Stimulated activated CD4-positive, alpha-beta T cell treated with anti-CD3 and anti-CD28 coated beads, TNF-alpha, amount 100 ng/mL, for 1 hour (primary cell): ENCODE measurements at places on chromosomes 1 and 21.

DNA sequence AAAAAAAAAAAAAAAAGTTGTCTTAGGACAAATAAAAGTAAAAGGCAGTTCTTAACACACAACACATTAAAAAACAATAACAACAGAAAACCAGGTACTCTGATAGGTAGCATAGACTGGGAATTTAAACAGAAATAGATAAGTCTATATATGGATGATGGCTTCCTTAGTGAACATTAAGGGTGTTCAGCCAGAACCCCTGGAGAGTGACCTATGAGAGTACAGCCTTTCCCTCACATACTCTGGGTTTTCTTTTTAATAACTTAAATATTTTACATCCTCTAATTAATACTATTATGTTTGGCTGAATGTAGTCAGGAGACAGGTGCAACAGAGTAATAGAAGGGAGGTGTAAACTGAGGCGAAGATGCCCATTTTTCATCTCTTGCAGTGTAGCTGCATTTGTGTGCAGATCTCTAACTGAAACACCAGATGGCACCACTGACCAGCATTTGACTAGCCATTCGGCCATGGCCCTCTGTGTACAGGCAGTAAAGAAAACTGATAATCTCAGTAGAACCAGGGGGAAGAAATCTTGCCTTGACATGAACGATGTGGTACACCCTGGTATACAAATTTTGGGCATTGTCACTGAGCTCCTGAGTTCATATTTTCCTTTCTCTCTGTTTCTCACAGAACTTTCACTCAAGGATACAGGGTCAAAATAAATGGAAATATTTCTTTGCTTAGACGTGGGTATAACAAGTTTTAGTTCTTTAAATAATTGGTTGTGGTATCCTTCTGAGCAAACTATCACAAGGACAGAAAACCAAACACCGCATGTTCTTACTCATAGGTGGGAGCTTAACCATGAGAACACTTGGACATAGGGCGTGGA, 7.6 kb downstream of the TTF2 start:
- DNase-seq = no peak

GRCh38 chr1:168607872-168608428, 31.5 kb downstream of the XCL1 start:
- no peak for DNase-seq

- DNase-seq = no peak
These were observed 44.2 kb downstream of the DISC1 start for GRCh38 chr1:231670755-231671154.

- DNase-seq = no peak
These were observed 204.1 kb downstream of the GABPA start for GRCh38 chr21:25938658-25939395.

DNA sequence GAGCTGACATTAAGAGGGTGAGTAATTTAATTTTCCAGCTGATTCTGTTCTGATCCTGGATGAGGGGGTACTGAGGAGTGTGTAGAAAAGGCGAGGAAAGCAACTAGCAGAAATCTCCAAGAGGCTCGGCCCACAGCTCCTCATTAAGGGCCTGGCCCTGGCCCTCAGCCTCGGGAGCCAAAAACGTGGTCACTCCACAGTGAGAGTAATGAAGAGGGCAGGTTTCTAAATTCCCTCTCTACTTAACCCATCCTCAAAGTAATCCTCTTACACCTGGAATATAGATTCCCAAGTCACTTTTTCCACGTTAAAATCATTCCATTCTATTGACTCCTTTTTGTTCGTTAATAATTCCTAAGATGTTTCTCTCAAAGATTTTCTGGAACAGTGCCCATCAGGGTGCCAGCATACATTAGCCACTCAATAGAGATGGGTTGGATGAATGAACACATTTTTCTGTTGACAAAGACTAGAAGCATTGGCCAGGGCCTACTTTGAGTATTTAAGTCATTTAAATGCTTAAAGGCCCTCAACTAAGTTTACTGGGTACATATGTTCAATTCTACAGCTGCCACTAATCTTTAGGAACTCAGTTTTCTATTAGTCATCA, 1.1 kb upstream of the COL11A1 start:
- DNase-seq = no peak

GRCh38 chr1:69228501-69228900, 339.2 kb upstream of the LRRC7 start:
- no peak for DNase-seq

GRCh38 chr1:245983294-245983967, 523.6 kb downstream of the SMYD3 start:
- no peak for DNase-seq

GRCh38 chr1:116679091-116679827, 11.7 kb upstream of the IGSF3 start:
- DNase-seq = no peak

DNA sequence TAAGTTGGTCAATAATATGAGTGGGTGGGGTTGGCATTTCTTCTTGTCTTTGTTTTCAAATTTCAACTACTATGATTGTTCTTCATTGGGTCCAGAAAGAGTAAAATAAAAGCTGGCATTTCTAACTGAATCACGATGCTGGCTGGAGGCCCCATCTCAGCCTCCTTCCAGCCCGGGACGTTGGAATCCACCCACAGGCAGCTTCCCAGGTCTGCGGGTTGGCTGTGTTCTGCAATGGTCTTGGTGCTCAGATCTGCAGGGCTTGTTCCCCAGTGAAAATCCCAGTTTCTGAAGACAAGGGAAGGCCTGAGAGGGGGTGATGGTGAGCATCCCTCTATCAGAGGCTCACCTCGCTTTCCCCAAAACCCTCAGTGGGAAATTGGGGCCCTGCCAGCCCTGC, 54.7 kb upstream of the ARHGEF16 start:
- DNase-seq = no peak

DNA sequence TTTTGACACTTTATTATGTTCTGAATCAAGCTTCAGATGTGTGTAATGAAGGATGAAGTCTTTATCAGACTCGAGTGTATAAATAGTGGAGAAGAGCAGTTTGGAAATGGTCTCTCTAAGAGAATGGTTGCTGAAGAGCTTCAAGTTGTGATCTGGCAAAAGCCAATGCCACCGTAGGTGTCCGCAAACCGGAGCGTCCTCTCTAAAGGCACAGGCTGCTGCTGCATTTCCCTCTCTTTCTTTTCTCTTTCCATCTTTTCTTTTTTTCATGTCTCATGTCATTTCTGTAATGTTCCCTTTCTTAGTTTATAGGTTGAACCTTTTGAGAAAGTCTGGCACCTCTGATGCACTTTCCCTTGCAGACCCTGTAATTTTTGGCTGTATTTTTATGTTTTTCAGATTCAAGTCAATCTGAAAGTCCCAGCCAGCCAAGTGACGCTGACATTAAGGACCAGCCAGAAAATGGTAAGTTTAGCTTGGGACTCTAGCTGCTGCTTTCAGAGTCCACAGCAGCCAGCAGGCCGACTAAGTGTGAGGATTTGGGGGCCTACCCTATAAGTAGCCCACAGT, 194.8 kb downstream of the NFIA start:
- DNase-seq = no peak

DNA sequence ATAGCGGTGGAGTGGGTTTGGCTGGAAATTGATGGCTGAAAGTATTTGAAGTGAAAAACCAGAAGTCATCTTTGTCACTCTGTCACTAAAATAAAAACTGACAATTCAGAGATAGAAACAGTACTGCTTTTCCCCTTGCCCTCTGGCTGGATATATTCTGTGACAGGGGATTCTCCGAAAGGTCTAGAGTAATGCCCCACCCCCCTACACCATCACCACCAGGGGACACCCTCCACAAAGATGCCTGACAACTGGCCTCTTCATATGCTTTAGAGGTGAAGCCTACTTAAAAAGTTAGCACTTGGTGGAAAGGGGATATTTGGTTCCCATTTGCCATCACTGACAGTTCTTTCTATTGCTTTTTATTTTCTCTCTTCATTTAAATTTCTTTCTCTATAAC, 73.5 kb downstream of the SGIP1 start:
- no peak for DNase-seq

GRCh38 chr1:162141281-162142054, 72.0 kb downstream of the NOS1AP start:
- DNase-seq = no peak

GRCh38 chr1:150332651-150333290, 11.4 kb downstream of the PRPF3 start:
- no peak for DNase-seq

DNA sequence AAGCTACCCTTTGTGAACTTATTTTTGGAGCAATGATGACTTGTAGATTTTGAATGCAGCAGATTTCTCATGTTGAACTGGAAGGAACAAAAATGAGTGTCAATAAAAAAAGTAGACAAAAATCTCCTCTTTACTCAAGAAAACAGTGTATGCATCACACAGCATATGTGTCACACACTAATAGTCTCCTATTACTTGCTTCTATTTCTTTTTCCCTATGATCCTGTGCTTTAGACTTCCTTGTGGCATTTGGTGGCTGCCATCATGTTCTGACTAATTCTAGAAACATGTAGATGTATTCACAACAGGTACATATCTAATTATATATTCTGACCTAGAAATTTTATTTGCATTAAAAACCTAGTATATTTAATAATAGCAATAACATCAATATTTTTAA, 14.3 kb downstream of the RC3H1 start:
- no peak for DNase-seq

- no peak for DNase-seq
These were observed 22.2 kb upstream of the MAPKAPK2 start for GRCh38 chr1:206662396-206663092.

DNA sequence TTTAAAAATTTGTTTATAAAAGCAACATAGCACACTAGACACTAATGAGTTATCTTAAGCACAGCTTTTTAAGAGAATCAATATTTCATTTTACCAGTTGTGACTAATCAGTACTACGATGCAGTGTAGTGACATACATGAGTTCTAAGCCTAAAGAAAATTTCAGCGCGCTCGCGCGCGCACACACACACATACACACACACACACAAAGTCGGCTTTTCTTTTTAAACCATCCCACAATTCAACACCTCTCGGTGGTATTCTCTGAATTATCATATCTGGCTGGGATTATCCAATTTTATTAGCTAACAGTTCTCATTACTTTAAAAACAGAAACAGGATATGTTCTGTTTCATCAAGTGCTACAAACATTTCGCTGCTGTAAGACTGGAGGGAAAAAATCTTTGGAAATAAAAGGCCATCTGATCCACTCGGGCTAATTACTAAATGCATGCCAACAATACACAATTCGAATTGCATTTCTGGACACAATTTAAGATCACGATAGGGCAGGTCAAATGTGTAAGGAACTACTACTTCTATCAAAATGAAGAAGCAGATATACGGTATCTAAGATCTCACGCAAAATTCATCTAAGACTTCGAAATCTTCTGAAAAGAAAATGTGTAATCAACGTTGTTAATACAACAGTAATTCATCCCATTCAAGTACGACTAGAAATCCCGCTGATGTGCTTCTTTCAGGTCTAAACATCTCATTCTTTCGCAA, 1.2 kb downstream of the TUT4 start:
- DNase-seq = peak; percentile 5

- DNase-seq = no peak
These were observed 10.2 kb downstream of the VN1R5 start for GRCh38 chr1:247266053-247266452.

- DNase-seq = no peak
These were observed 68.0 kb downstream of the VAV3 start for GRCh38 chr1:107896936-107897335.
